ENCODE measurements at places on chromosomes 5 and 9. TPM values are rescaled to one million over a fixed set of nuclear protein-coding genes. Genes with fewer than 3 reads are reported as not detected.

ZNF608 gene
- total RNA-seq, result not detected

ENTR1 gene
- 70.6 TPM for total RNA-seq

AQP7 gene
- total RNA-seq, result not detected

FBXO38 gene
- 62.8 TPM for total RNA-seq

GNAQ gene
- 22.3 TPM for total RNA-seq

NMUR2 gene
- not detected for total RNA-seq

SPATA9 gene
- not detected for total RNA-seq

DNA sequence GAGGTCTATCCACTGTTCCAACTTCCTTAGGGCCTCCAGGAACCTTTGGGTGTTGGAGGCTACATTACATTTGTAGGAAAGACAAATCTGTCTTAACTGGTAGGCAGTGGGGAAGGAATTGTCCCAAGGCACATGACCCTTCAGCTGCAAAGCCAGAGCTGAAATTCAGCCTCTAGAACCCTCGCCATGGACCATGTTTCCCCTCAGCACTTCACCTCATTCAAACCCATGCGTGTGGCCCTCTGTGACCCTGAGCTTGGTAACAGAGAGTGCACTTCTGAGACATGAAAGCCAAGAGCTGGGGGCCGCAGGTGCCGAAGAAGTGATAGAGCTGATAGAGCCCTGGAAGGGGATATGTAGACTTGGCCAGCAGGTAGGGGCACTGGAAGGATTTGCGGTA lies 17.2 kb downstream of the TNFSF8 start:
- H3K27me3 ChIP-seq, result no peaks in the 10 kb centered on the region
- H3K4me3 ChIP-seq, result no peak overlapping the region
- peaks cover 40% of the 10 kb centered on the region for H3K36me3 ChIP-seq
- no peak for DNase-seq
- H3K27ac ChIP-seq, result no peak overlapping the region
- peaks cover 81% of the 10 kb centered on the region for H3K4me1 ChIP-seq

- H3K4me3 ChIP-seq, result no peak overlapping the region
- H3K27ac ChIP-seq, result no peak overlapping the region
- no peaks in the 10 kb centered on the region for H3K4me1 ChIP-seq
Observed at GRCh38 chr5:58239045-58239444, 220.8 kb downstream of the PLK2 start.

- H3K4me3 ChIP-seq, result peak overlapping the region; percentile 52
- H3K27ac ChIP-seq, result peak overlapping the region; percentile 57
Observed at GRCh38 chr5:68303754-68304420, 88.3 kb downstream of the PIK3R1 start.

DNA sequence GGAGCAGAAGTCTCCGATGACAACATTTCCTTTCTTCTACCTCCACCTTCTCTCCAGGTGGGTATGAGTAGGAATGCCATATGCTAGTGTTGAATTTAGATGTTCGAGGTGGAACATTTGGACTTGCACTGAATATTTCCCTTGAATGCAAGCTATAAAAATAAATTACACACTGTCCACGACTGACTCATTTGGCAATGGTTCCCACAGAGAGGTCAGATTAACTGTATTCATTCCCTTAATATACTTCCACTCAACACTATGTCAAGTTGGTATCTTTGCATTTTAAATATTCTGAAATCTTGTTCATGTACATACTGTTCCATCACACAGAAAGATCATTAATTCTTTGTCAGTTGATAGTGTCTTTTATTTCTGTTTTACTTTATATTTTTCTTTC lies 222.6 kb upstream of the PIK3R1 start:
- H3K27ac ChIP-seq, result no peak overlapping the region
- DNase-seq, result no peak
- no peak overlapping the region for H3K4me3 ChIP-seq

DNA sequence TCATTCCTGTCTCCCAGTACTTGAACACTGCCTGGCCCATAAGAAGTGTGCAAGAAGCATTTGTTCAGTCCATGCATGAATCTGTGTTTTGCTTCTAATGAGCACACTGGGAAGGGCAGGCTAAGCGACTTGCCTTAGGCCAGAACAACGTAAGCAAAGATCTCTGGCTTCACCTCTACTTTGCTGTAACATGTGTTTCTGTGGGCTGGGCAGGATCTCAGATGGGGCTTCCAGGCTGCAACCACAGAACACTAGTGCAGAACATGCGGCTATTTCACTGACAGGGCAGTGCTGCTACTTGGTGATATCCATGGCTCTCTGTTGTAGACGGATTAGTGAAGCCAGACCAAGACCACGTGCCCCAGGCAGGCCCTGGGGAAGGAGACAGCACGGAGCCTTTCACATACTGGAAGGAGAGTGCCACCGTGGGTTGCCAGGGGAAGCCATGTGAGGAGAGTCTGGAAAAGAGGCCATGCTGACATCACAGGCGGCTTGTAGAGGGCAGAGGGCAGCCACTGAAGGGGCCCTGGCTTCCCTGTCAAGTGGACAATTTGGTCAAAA lies 9.9 kb downstream of the DIRAS2 start:
- H3K4me1 ChIP-seq, result no peaks in the 10 kb centered on the region
- no peak overlapping the region for H3K4me3 ChIP-seq
- no peaks in the 10 kb centered on the region for H3K36me3 ChIP-seq
- no peak for DNase-seq
- H3K27me3 ChIP-seq, result no peaks in the 10 kb centered on the region
- no peak overlapping the region for H3K27ac ChIP-seq

DNA sequence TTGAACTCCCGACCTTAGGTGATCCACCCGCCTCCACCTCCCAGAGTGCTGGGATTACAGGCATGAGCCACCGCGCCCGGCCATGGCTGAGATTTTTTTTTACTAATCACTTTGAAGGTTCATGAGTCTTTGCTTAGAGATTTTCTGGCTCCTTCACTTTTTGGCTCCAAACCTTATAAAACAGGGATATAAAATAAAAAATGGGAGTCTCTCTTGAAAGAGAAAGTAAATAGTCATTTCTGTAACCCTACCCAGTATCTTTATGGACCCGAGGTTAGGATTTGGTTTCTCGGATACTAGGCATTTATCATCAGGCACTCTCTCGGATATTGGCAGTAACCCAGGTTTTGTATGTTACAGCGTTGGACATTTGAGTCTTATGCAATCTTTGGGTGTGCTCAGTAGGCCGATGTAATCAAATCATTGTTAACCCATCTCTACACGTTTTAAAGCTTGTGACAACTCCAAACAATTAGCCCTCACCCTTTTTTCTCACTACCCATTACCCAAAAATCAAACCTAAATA lies 25.3 kb downstream of the STXBP1 start:
- no peaks in the 10 kb centered on the region for H3K36me3 ChIP-seq
- DNase-seq, result no peak
- no peak overlapping the region for H3K4me3 ChIP-seq
- H3K27ac ChIP-seq, result no peak overlapping the region
- H3K4me1 ChIP-seq, result peaks cover 9% of the 10 kb centered on the region

GRCh38 chr5:148856424-148856823 lies 30.0 kb downstream of the ADRB2 start:
- H3K36me3 ChIP-seq, result peaks cover 1% of the 10 kb centered on the region
- peaks cover 14% of the 10 kb centered on the region for H3K4me1 ChIP-seq
- no peak overlapping the region for H3K4me3 ChIP-seq
- no peak overlapping the region for H3K27ac ChIP-seq
- DNase-seq, result no peak

GRCh38 chr9:14057368-14058324 lies 256.3 kb downstream of the NFIB start:
- no peaks in the 10 kb centered on the region for H3K27me3 ChIP-seq
- H3K4me1 ChIP-seq, result no peaks in the 10 kb centered on the region
- no peaks in the 10 kb centered on the region for H3K36me3 ChIP-seq
- no peak for DNase-seq
- H3K4me3 ChIP-seq, result no peak overlapping the region

- H3K27me3 ChIP-seq, result peaks cover 12% of the 10 kb centered on the region
- H3K27ac ChIP-seq, result no peak overlapping the region
- no peaks in the 10 kb centered on the region for H3K4me1 ChIP-seq
- no peak for DNase-seq
- H3K36me3 ChIP-seq, result no peaks in the 10 kb centered on the region
- no peak overlapping the region for H3K4me3 ChIP-seq
Observed at GRCh38 chr5:35538198-35538931, 79.3 kb upstream of the SPEF2 start.

DNA sequence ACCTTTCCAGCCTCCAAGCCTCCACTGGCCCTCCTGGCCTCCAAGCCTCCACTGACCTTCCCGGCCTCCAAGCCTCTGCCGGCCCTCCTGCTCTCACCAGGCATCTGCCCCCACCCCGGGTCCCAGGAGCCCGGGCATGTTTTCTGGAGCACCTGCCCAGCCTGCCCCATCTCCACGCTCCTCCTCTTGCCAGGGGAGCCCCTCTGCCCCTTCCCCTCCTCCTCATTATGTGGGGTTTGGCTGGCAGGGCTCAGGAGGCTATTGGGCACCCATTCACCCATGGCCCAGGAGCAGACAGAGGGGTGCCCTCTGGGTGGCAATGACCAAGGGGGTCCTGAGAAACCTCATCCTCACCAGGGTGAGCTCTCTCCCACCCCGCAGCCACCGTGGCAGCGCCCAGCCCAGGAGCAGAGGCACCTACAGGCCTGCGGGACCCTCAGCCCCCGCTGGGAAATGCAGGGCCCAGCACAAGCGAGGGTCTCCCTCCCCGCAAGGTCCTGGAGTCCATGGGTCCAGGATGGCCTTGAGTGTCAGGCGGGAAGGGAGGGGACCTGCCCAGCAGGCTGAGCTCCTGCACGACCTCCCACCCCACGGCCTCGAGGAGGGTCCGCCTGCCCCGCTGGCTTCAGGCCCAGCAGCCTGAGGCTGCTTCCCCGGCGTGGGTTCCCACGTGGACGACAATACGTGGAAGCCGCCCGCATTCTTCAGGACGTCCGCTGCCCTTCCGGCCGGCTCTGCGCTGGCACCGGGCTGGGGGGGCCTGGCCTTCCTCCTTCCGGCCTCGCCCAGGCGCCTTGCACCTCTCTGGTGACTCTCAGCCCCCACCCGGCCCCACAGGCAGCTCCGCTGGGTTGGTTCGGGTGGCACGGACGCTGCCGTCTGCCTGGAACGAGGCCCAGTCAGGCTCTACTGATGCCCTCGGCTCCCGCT lies 51.4 kb upstream of the NRARP start:
- H3K27ac ChIP-seq, result no peak overlapping the region
- DNase-seq, result no peak
- H3K36me3 ChIP-seq, result peaks cover 8% of the 10 kb centered on the region
- H3K4me3 ChIP-seq, result no peak overlapping the region
- no peaks in the 10 kb centered on the region for H3K27me3 ChIP-seq

DNA sequence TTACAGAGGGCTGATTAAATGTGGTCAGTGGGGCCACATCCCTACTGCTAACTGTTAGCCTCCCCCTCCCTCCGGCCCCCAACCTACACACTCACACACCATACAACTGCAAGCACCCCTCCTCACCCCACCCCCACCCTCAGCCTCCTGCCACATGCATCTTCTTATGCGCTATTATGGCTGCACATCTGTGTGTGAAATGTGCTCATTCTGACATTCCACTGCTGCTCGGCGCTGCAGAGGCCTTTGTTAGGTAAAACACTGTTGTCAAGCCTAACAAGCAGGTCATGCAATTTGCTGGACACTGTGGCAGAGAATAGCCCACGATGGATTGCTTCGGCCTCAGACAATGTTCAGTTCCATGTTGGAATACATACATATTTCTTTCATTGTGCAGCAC lies 173.6 kb downstream of the NR2F1-AS1 start:
- no peaks in the 10 kb centered on the region for H3K36me3 ChIP-seq
- no peak overlapping the region for H3K4me3 ChIP-seq
- H3K27ac ChIP-seq, result no peak overlapping the region
- DNase-seq, result no peak
- H3K4me1 ChIP-seq, result no peaks in the 10 kb centered on the region

- no peaks in the 10 kb centered on the region for H3K36me3 ChIP-seq
- H3K27me3 ChIP-seq, result no peaks in the 10 kb centered on the region
- DNase-seq, result no peak
Observed at GRCh38 chr9:31185831-31186230, 1198.6 kb upstream of the ACO1 start.

GRCh38 chr5:172795318-172795977 lies 24.5 kb upstream of the DUSP1 start:
- H3K27me3 ChIP-seq, result no peaks in the 10 kb centered on the region
- no peak for DNase-seq
- no peak overlapping the region for H3K4me3 ChIP-seq
- no peaks in the 10 kb centered on the region for H3K36me3 ChIP-seq
- H3K4me1 ChIP-seq, result peaks cover 26% of the 10 kb centered on the region
- no peak overlapping the region for H3K27ac ChIP-seq

- H3K27ac ChIP-seq, result no peak overlapping the region
- no peaks in the 10 kb centered on the region for H3K36me3 ChIP-seq
- H3K4me1 ChIP-seq, result no peaks in the 10 kb centered on the region
- H3K27me3 ChIP-seq, result peaks cover 25% of the 10 kb centered on the region
- no peak for DNase-seq
- H3K4me3 ChIP-seq, result no peak overlapping the region
Observed at GRCh38 chr9:16727452-16728136, 142.9 kb downstream of the BNC2 start.

- peaks cover 4% of the 10 kb centered on the region for H3K36me3 ChIP-seq
- DNase-seq, result no peak
- peaks cover 46% of the 10 kb centered on the region for H3K27me3 ChIP-seq
- no peaks in the 10 kb centered on the region for H3K4me1 ChIP-seq
Observed at GRCh38 chr9:90055226-90055625, 450.4 kb downstream of the GADD45G start.

DNA sequence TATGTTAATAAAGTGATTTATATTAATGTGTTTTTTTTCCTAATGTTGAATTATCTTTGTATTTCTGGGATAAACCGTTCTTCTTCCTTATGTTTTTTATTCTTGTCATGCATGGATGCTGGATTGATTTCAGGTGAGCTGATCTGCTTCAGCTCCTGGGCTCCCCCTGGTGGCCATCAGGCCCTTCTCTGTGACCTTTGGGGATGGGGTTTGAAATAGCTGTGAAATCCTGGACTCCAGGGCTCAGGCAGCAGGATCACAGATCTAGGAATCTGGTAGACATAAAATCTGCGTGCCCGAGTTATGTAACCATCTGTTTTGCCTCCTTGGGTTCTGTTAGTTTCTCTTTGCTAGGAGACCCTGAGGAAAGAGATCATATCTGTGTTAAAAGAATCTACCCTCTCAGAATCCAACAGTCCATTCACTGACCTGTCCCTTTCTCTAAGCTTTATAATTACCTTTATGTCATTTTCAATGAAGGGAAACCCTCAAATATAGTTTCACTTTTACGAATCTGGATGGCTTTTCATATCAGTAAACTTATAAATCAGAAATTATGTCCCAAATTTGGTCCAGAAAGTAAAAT lies 12.2 kb upstream of the OR13J1 start:
- H3K27me3 ChIP-seq, result peaks cover 3% of the 10 kb centered on the region
- H3K4me3 ChIP-seq, result no peak overlapping the region
- H3K27ac ChIP-seq, result no peak overlapping the region
- H3K36me3 ChIP-seq, result peaks cover 6% of the 10 kb centered on the region
- peak; percentile 84 for DNase-seq

- H3K27ac ChIP-seq, result no peak overlapping the region
- no peak for DNase-seq
- H3K36me3 ChIP-seq, result no peaks in the 10 kb centered on the region
- no peak overlapping the region for H3K4me3 ChIP-seq
- no peaks in the 10 kb centered on the region for H3K4me1 ChIP-seq
Observed at GRCh38 chr9:17688834-17689233, 110.0 kb downstream of the SH3GL2 start.

GRCh38 chr9:83383034-83383433 lies 155.2 kb downstream of the FRMD3 start:
- DNase-seq, result no peak
- no peaks in the 10 kb centered on the region for H3K27me3 ChIP-seq
- H3K4me1 ChIP-seq, result no peaks in the 10 kb centered on the region
- H3K36me3 ChIP-seq, result peaks cover 9% of the 10 kb centered on the region
- no peak overlapping the region for H3K4me3 ChIP-seq

Data from activated T-cell treated with anti-CD3 and anti-CD28 coated beads, Interleukin-2, amount 50 U/mL, for 72 hours (primary cell).